ENCODE measurements at places on chromosomes 3 and 15.

DNA sequence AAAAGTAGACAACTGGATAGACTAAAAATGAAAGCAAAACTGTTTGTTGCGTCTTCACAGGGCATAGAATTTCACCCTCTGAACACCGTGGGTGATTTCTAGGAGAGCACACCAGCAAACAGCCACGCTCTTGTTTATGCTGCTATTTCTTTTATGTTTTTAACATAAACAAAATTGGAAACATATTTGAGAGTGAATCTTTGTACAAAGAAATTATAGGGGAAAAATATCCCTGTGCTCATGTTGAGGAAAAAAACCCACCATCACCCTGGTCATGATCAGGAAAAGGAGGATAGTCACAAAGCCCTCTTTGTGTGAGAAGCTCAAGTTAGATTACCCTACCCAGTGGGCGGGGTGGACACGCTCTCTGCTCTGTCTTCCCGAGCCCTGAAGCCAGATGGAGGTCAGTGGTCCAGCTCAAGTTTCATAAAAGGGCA, 313.3 kb downstream of the SATB1 start:
- peak; percentile 18 for DNase-seq

- no peak for DNase-seq
Observed at GRCh38 chr3:58375254-58375653, 42.6 kb downstream of the PXK start.

DNA sequence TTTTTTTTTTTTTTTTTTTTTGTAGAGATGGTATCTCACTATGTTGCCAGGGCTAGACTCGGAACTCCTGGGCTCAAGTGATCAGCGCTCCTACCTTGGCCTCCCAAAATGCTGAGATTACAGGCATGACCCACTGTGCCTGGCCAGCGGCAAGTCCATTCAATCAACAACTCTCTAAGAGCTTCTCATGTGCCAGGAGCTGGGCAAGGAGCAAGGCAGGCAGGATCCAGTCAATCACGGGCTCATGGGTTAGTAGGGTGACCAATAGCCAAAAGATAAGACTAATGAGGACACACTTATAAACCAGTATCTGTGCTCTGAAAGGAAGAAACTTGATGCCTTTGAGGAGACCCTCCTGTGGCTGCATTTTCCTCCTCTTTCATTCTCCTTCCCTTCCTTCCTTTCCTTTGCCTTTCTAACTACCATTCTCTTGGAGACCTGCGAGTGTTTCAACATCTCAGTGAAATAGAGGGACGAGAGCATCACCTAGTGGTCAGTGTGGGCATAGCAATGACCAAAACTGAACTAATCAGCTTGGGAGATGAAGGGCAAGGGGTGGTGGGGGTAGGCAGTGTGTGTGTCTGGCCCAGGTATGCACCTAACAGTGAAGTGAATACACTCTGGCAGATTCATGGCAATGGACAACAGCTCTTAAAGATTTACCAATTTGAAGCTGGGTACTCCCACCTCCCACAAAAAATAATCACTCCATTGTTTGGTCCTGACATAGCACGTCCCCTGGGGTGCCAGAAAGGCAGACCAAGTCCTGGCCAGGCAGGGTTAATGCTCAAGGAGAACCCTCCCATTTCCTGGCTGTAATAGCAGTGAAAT, 6.3 kb downstream of the RPP25 start:
- peak; percentile 79 for DNase-seq

DNA sequence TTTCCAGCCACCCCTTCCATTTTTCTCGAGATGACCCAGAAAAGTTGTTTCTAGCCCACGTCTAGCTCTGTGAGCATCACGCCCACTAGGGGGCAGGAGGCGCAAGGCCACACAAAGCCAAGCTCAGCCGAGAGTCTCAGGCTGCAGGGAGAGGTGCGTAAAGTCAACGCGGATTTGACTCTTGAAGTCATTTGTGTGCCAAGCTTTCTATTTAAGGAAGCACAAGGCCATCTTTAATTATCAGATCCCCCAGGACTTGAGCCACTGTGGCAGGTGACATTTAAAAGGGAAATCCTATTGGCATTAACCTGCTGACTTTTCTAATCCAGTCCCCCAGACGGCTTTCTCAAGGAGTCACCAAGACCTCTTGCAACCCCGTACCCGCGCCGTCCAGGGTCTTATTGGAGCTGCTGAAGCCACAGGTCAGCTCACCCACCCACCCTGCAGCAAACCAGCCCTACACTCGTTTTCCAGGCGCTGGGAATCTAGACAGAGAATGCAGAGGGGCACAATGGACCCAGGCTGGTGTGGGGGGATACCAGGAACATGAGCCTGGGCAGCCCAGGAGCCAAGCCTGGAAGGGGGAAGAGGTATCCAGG, 62.1 kb downstream of the CAPN7 start:
- DNase-seq: peak; percentile 87

- no peak for DNase-seq
Observed at GRCh38 chr3:102017784-102018183, 168.5 kb downstream of the NFKBIZ start.

DNA sequence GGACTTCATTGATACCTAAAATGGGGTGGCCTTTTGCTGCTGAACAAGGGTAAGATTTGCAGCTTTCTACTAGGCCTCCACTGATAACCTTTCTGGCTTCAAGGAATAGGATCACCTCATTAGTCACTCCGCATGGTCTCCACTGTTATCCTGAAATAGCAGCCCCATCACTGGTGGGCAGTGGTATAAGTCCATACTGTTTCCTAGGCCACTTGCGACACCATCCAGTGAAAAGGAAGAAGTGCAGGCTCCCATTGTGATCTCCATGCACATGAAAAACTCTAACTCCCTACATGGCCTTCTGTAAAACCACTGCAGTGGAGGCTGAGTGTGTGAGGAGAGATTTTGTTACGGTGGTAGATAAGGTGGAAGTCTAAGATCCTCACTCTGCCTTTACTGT, 1455.9 kb downstream of the SI start:
- DNase-seq: peak; percentile 12

DNA sequence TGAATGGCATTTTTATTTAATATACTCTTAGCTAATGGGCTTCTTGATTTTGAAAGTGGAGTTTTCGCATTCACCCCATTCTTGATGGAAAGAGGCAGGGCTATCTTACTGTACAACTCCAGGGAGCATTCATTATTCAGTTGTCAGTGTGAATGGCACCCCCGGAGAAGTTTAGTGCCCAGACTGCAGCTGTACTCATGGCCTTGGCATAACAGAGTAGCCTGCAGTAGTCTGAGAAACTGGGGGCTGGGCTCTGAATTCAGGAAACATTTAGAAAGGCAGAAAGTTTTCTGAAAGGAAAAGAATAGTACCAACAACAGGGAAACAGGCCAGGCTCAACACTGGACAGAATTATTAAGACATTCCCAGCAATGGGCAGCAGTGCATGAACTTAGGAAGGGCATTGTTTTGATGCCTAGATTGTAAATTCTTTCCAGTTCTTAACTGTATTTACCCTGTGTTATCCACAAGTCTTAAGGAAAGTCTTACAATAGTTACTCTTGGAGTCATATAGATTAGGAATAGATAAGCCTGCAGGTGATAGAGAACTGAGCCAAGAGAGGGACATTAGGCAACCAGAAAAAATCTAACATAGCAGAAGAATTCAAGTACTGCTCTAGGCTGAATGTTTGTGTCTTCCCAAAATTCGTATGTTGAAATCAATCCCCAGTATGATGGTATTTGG, 44.4 kb downstream of the TIPARP start:
- DNase-seq: no peak

GRCh38 chr15:92614791-92615785, 40.5 kb downstream of the FAM174B start:
- no peak for DNase-seq

DNA sequence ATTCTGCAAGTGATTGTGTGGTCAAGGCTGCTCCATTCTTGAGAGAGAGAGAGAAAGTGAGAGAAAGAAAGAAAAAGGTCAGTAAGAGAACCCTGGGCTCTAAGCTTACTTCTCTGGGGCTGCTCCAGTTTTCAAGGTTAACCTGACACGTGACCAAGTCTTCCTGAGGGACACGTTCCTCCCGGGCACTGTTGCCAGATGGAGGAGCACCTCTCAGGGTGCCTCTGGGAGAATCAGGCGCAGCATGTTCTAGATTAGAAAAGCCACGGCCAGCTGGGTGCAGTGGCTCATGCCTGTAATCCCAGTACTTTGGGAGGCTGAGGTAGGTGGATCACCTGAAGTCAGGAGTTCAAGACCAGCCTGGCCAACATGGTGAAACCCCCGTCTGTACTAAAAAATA, 60.8 kb downstream of the ITGA11 start:
- DNase-seq: no peak

GRCh38 chr3:25572919-25573385, 91.8 kb downstream of the TOP2B start:
- peak; percentile 37 for DNase-seq

DNA sequence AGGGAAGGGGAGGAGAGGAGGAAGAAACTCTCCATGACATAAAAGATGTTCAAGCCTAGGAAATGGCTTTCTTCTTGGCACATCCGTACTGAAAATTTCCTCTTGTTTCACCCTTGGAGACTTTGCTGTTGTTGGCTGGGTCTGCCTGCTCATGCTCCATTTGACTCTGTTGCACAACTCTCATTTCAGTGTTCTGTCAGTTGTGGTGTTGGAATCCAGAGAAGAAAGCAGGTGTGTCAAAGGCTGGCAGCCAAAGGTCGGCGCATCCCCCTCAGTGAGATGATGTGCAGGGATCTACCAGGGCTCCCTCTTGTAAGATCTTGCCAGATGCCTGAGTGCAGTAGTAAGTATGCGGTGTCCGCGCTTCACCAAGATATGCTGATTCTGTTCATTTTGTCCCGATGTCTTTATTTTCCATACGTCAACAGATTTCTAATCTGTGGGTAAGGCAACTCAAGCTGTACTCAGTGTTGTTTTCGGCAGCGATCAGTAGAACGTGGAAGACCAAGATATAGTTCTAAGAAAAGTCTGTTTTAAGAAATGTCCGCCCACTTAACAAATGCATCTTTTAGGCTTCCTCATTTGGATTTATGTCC, 265.2 kb upstream of the GOLGA6L4 start:
- DNase-seq: no peak

DNA sequence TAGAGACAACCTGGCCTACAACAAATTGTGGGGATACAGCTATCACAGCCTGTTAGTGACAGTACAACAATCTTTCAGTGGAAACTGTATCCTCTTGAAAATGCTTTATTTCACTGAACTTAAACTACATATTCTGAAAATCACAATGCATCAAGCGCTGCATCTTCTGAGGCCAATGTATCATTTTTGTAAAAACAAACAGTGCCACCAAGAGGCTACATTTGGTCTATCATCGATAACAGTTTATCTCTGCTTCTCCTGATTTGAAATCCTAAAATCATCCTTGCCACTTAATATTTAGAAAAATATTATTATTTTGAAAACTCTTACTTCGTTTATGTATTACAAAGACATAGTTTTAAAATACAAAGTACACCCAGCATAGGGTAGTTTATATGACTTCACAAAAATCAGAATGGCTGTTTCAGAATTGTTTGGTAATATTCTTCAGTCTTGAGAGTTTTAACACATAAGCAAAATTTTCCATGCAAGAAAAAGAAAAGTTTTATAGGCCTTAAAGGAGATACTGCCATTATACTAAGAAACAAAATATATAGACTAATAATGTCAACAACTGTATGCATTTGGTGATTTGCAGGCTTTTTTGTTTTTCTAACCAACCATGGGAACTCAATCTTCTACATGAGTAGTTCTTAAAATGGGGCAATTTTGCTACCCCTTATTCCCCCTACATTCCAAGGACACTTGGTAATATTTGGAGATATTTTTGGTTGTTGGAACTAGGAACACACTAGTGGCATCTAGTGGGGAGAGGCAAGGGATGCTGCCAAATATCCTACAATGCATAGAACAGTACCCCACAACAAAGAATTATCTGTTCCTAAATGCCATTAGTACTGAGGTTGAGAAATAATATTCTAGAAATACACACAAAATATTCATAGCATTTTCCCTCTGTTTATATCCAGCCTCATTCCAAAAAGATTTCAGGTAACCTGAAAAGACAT, 42.3 kb downstream of the WDR72 start:
- DNase-seq: no peak

- no peak for DNase-seq
Observed at GRCh38 chr3:48405343-48405881, 24.5 kb downstream of the PLXNB1 start.

DNA sequence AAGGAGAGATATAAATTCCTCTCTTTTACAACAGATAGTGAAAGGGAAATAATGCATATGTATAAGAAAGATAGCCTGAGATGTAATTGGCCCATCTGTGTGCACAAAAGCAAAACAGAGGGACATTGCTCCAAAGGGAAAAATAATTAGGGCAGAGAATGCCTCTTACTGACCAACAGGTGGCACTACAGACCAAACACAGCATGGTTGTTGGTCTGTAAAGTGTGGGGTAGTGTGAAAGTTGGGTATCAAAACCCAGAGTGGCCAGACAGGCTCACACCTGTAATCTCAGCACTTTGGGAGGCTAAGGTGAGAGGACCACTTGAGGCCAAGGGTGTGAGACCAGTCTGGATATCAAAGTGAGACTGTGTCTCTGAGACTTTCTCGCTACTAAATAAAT, 4.5 kb upstream of the TLNRD1 start:
- DNase-seq: no peak

DNA sequence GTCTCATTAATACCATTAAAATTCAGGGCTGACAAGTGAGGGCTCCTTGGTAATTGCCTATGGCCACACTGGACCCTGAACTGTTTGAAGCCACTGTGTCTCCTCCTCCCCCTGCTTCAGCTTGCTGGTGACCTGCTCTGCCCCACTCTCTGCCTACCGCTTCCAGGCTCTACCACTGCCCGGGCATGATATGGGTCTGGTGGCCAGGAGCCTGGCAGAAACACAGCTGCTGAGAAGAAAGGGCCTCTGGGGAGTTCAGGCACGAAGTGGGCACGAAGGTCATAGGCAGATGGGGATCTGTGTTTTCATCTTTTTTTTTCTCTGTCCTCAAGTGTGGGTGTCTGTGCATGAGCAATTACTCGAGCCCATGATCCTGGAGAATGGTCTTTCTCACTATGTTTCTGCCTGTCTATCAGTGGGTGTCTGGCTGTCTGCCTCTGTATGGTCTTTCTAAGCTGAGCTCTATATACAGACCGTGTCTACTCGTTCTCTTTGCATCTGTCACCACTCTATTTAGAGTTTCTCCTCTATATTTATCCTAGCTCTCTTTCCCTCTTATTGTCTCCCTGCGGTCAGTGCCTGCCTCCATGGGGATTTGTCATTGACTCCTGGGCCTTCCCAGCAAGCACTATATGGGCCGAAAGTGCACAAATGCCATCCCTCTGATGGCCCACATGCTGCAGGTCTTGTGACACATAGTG, 42.1 kb upstream of the EPHB1 start:
- no peak for DNase-seq

- no peak for DNase-seq
Observed at GRCh38 chr15:92393980-92394308, 263 bp downstream of the ST8SIA2 start.

DNA sequence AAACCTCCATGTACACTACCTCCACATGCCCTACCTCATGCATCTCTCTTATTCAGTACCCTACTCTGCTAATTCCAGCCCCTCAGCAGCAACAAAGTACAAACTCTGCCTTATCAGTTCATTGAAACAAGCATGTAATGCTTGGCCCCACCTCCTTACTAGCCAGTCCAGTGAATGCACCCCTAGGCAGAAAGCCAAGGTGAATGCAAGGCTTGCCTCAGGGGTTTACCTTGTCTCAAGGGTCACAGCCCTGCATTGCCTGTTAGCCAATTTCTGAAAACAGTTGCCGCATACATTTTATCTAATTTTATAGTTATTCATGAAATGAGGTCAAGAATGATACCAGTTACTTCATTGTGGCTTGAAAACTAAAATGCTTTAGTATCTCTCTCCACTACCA, 576.4 kb downstream of the FHIT start:
- no peak for DNase-seq

- DNase-seq: no peak
Observed at GRCh38 chr15:99931703-99932603, 198.7 kb upstream of the LYSMD4 start.
